Psoas muscle (tissue), 8 donors: ENCODE measurements at places on chromosomes 2 and 18. TPM values are rescaled to one million over a fixed set of nuclear protein-coding genes. Genes with fewer than 3 reads are reported as not detected.

STEAP3 gene
- 17.4 TPM for total RNA-seq

SH3RF3 gene
- total RNA-seq = 27.0 TPM

DNA sequence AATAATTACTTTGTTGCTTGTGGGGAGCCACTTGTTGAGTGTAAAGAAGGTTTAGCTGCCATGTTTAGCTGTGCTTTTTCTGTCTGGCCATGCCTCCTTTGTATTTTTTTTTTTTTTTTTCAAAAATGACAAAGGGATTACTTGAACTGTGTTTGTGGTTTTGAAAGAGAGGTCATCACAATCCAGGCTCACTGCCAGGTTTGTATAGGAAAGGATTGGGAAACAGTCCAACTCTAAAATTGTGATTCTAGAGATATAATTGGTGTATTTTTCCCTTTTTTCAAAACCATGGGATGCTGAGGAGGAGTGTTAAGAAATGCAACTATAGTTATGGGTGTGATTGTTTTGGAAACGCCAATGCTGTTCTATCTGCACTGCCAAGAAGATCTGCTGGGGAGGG lies 4.3 kb downstream of the ITPRIPL1 start:
- H3K36me3 ChIP-seq = no peaks in the 10 kb centered on the region
- H3K4me1 ChIP-seq = no peaks in the 10 kb centered on the region
- no peak overlapping the region for H3K27ac ChIP-seq
- no peak overlapping the region for H3K4me3 ChIP-seq

DNA sequence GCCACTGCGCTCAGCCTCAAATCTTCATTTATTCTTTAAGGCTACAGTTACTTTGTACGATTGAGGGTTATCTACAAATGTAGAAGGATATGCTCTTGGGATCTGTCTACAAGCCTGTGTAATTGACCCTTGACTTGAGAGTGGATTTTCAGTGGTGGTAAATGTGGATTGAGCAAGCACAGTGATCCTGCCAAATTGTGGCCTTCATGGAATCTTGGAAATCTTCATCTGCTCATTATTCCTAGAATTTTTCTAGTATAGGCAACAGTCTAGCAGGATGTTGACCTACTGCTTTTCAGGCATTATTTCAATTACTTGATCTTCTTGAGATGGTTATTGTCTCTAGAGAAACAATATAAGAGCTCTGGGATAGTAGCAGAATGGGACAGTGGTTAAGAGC lies 226.1 kb upstream of the REV1 start:
- DNase-seq = no peak
- no peaks in the 10 kb centered on the region for H3K36me3 ChIP-seq
- no peak overlapping the region for H3K27ac ChIP-seq
- no peaks in the 10 kb centered on the region for H3K27me3 ChIP-seq
- H3K4me3 ChIP-seq = no peak overlapping the region

DNA sequence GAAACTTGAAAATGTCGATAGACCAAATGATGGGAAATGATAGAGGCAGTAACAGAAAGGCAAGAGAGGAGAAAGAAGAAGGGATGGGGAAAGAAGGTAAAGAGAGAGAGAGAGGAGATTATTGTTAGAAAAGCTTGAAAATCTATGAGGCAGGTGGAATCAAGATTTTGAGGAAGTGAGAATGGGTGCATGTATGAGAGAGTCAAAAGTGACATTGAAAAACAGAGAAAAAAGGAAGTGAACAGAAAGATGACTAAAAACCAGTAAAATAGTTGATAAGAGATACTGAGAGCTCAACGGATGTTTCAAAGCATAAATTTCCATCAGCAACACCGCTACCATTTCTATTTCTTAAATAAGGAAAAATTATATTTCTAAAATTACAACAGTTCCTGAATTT lies 327.4 kb upstream of the CWC22 start:
- H3K4me3 ChIP-seq = no peak overlapping the region
- no peaks in the 10 kb centered on the region for H3K27me3 ChIP-seq
- no peak overlapping the region for H3K27ac ChIP-seq
- no peaks in the 10 kb centered on the region for H3K36me3 ChIP-seq

GRCh38 chr2:218395826-218396687 lies 3.6 kb upstream of the CTDSP1 start:
- no peaks in the 10 kb centered on the region for H3K27me3 ChIP-seq
- DNase-seq = peak; percentile 94
- H3K4me1 ChIP-seq = peaks cover 14% of the 10 kb centered on the region

DNA sequence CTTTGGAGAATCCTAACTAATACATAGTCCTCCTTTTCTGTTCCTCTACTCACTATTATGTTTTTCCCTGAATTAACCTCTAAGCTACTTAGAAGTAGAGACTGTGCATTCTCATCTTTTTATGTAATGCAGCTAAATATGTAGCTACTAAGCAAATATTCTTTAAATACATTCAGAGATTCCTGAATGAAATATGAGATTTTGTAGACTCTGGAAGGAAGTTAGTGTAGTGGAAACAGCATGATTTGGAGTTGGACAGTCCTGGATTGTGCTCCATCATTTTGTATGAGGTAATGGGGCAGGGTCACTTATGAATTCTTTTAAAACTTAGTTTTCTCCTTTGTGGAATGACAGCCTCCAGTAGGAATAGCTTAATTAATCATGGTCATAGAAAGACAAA lies 24.7 kb upstream of the NT5C1B start:
- H3K36me3 ChIP-seq = no peaks in the 10 kb centered on the region
- no peak overlapping the region for H3K4me3 ChIP-seq
- no peak for DNase-seq

DNA sequence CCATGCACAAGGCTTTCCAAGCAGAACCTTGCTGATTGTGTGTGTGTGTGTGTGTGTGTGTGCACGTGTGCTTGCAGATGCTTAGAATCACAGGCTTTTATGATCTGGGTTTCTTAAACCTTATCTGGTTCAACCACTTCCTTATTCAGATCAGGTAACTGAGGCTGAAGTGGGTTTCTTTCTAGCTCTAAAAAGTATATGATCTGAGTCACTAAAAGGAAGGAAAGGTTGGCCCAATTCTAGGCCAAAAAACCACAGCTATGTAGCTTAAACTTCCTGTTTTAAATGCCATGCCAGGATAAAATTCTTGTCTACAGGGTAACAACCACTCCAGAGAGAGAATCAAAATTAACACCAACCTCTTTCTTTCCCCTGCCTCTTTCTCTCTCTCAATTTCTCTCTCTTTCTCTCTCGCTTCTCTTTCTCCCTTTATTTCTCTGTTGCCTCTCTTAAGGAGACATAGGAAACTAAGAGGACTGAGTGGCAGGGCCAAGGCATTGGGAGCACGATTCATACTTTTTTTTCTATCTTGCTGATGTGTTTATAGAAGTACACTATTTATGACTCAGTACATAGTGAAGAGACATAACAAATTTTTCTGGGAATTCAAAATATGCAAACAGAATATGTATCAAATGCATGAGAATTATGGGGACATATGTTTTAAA lies 140.3 kb downstream of the TRIB2 start:
- no peaks in the 10 kb centered on the region for H3K36me3 ChIP-seq
- no peaks in the 10 kb centered on the region for H3K4me1 ChIP-seq
- H3K4me3 ChIP-seq = no peak overlapping the region
- no peaks in the 10 kb centered on the region for H3K27me3 ChIP-seq

- no peak overlapping the region for H3K27ac ChIP-seq
- DNase-seq = no peak
- no peaks in the 10 kb centered on the region for H3K36me3 ChIP-seq
- H3K4me3 ChIP-seq = no peak overlapping the region
These were observed 26.8 kb upstream of the NABP1 start for GRCh38 chr2:191650896-191651773.

PAX8 gene
- total RNA-seq = 0.19 TPM

- H3K27ac ChIP-seq = no peak overlapping the region
- no peak for DNase-seq
- no peaks in the 10 kb centered on the region for H3K27me3 ChIP-seq
These were observed 129.1 kb upstream of the CAB39 start for GRCh38 chr2:230583581-230583980.
